ENCODE measurements at places on chromosomes 5 and 9. TPM values are rescaled to one million over a fixed set of nuclear protein-coding genes. Genes with fewer than 3 reads are reported as not detected.

Gene KIAA0825
- 1.2 TPM for total RNA-seq

Gene ZDHHC11
- total RNA-seq: 73.0 TPM

Gene ZFP2
- 2.2 TPM for total RNA-seq

Gene LCN2
- total RNA-seq: not detected

Gene C9
- total RNA-seq: not detected

Gene HAVCR2
- not detected for total RNA-seq

Gene DMGDH
- 1.7 TPM for total RNA-seq

Gene CDX1
- not detected for total RNA-seq

Gene CARD9
- 4.1 TPM for total RNA-seq

Gene DROSHA
- total RNA-seq: 102 TPM

Gene ANKRD18B
- total RNA-seq: 5.0 TPM

Gene TAF11L10
- 0.83 TPM for total RNA-seq

Gene ISL1
- 152 TPM for total RNA-seq

Gene HK3
- not detected for total RNA-seq

Gene MARCHF3
- total RNA-seq: 5.7 TPM

Gene SOX30
- total RNA-seq: not detected

Gene GFI1B
- total RNA-seq: not detected

Gene IL13
- not detected for total RNA-seq

Gene ESM1
- total RNA-seq: not detected

Gene SH3RF2
- not detected for total RNA-seq

Gene CCDC192
- total RNA-seq: not detected

Gene OBP2B
- not detected for total RNA-seq

Gene CNOT8
- total RNA-seq: 54.7 TPM

Gene MAMDC2
- 0.22 TPM for total RNA-seq

Gene LCN6
- not detected for total RNA-seq

Gene DOK3
- total RNA-seq: 29.2 TPM

Gene EIF4EBP3
- 7.0 TPM for total RNA-seq

Gene PCDHB16
- total RNA-seq: 20.1 TPM

Gene APBA1
- total RNA-seq: 13.0 TPM

Gene RAD50
- 34.9 TPM for total RNA-seq

Gene TMEM38B
- total RNA-seq: 3.0 TPM

Gene HTR1A
- 1.2 TPM for total RNA-seq

Gene SH2D3C
- total RNA-seq: 71.7 TPM

Gene TMEM232
- 5.3 TPM for total RNA-seq

Gene TEK
- total RNA-seq: 1.0 TPM

Gene FGD3
- 1.2 TPM for total RNA-seq

Gene SCGB3A2
- 1.2 TPM for total RNA-seq

Gene CEP78
- total RNA-seq: 29.7 TPM

Gene PHF24
- total RNA-seq: 3.1 TPM

Gene SPATA31D4
- total RNA-seq: not detected

Gene KIF24
- 0.78 TPM for total RNA-seq

Gene ANKRD31
- 0.42 TPM for total RNA-seq

Gene CMBL
- total RNA-seq: 2.2 TPM

Gene GRXCR2
- total RNA-seq: not detected

Gene LIFR
- 41.6 TPM for total RNA-seq

Gene TERT
- total RNA-seq: 2.9 TPM

Gene SLC6A18
- total RNA-seq: not detected

Gene TEX48
- not detected for total RNA-seq

Gene ORM2
- total RNA-seq: not detected

Gene TICAM2
- total RNA-seq: 0.42 TPM
